Omental fat pad (tissue), 4 donors: ENCODE measurements at places on chromosomes 1 and 21. TPM values are rescaled to one million over a fixed set of nuclear protein-coding genes. Genes with fewer than 3 reads are reported as not detected.

DNA sequence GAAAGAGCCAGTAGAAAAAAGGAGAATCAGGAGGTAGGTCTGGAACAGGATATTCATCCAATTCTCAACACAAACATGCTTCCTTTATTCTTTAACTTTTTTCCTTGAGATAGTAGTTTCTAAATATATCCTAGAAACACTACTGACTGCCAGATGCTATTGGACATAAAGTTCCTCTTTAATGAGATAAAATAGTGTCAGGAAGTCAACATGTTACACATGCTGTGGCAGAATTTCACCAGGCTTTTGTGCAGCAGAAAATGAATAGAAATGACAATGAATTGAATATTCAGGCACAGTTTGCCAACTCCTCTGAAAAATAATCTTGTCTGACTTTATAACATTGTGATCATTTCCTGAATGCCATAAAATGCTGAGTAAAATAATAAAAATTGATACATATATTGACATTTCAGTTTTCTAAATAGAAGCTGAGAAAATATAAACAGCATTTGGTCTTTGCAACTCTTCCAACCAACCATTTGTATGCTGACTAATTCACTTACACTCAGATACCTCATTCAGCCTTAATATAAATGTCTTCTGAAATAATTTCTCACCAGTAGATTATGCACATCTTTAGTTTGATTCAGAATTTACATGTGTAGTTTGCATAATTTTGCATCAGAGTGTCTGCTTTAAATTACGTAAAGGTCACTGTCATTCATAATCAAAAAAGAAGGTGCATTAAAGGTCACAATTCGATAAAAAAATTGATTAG, 486.1 kb upstream of the ADGRL2 start:
- no peak for DNase-seq

- no peak for DNase-seq
Measured at GRCh38 chr1:223177681-223178080, 34.6 kb upstream of the TLR5 start.

DNA sequence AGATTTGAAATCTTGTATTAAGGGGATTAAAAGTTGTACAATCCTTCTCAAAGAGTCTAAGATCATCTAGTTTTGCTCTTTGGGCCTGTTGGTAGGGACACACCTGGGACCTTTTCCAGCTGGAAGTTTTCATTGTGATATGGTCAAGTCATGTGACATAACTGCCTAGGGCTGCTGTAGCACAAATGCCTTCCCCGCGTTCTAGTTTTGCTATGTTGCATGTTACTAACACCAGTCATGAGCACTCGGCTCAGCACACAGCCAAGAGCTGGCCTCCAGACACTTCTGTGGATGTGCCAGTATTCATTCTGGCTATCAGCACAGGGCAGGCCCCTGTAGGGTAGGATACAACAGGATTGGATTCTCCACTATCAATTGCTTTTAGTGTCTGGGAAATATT, 14.6 kb upstream of the FLG2 start:
- no peak for DNase-seq

- DNase-seq: no peak
Measured at GRCh38 chr1:228784181-228784580, 48.9 kb downstream of the RHOU start.

DNA sequence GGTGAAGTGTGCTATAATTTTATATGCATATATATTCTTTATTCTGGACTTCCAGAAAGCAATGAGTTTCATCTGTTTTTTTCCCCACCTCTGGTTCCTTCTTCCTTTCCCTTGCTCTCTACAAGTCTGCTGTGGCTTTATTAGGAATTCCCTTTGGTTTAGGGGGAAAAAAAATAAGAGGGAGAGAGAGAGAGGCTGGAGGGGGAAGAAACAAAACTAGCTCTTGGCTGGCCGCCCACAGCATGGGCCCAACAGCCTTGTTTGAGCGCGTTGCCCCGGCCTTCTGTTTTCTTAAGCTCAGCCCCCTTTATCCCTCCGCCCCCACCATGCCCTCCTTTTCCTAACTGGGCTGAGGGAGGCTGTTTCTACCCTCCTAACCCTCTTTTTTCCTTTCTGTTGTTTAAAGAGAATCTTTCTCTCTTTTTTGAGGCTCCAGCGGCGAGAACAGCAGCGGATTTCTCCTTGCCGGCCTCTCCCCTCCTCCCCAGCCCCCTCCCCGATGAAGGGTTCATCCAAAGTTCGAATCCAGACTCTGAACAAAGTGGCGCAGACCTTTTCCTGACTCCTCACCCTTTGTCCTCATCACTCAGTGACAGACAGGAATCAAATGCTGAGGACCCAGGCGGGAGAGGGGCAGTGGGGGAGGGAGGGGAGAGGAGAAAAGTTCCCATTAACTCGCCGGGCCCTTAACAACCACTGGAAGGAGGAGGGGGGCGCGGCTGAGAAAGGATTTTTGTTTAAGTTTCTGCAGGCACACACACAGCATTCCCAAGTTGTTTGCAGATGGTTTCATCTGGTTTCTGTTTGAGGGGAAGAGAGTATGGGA, 29.7 kb downstream of the PBX1 start:
- DNase-seq: no peak

DNA sequence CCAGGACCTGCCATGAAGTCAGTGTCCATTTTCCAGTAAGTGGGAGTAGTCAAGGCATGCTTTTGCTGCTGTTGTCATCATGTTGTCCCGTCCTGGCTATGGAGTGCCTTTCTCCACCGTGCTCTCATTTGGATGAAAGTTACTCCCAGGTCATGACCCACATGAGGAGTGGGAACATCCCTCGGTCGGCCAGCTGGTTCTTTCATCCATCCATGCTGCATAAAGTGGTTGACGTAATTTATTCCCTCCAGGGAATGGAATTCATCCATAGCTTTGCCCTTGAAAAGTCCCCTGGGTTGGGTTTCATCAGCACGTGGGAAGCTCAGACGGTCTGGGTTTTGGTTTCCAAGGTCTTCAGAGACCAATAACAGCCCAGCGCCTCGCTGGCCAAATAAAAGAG, 11.6 kb downstream of the PLA2G2A start:
- no peak for DNase-seq

DNA sequence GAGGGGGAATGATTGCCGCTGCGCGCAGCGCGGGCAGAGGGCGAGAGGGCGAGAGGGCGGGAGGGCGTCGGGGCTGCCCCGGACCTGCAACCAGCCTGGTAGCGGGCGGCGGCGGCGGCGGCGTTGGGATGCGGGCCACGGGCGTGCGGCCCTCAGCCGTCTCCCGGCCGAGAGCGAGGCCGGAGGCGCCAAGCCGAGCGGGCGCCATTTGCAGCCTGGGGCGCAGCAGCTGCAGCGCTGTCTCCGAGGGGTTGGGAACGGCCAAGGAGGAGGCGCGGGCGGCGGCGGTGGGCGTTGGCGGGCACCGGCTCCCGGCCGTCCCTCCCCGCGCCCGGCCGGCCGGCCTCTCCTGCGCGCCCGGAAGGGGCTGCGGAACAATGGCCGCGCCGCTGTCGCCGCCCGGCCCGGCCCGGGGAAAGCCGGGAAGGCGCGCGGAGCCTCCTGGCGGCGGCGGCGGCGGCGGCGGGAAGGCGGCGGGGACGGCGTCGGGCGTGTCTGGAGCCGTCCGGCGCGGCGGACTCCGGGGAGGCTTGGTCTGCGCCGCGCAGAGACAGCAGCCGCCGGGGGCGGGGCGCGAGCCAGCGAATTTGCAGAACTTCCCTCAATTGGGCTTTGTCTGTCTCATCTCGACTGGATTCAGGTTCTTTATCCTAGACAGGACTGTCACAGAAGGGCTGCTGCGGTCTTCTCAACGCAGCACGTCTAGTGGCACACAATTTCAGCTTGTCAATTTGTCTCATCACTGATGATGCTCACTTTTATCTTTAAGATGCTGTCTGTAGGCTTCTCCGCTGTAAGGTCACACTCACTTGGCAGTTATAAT, 35.7 kb downstream of the ZBTB8B start:
- DNase-seq: no peak

GRCh38 chr21:38429011-38429410, 69.3 kb downstream of the ERG start:
- DNase-seq: no peak

DNA sequence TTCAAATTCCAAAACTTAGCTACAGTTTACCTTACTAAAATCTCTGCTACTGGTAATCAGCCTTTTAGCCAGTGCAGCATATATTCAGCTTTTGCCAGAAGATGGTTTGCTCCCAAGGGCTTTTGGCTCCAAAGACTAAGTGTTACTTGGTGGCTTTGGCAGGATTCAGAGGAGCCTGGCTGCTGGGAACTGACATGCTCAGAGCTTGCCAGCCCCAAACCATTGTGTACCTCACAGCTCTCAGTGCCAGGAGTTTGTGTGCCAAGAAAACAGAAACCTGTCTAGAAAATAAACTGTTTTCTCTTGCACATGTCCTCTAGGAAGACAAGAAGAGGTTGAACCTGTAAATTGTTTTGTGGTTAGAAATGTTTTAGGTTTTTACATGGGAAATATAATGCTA, 315.9 kb downstream of the ST6GALNAC3 start:
- DNase-seq: no peak

DNA sequence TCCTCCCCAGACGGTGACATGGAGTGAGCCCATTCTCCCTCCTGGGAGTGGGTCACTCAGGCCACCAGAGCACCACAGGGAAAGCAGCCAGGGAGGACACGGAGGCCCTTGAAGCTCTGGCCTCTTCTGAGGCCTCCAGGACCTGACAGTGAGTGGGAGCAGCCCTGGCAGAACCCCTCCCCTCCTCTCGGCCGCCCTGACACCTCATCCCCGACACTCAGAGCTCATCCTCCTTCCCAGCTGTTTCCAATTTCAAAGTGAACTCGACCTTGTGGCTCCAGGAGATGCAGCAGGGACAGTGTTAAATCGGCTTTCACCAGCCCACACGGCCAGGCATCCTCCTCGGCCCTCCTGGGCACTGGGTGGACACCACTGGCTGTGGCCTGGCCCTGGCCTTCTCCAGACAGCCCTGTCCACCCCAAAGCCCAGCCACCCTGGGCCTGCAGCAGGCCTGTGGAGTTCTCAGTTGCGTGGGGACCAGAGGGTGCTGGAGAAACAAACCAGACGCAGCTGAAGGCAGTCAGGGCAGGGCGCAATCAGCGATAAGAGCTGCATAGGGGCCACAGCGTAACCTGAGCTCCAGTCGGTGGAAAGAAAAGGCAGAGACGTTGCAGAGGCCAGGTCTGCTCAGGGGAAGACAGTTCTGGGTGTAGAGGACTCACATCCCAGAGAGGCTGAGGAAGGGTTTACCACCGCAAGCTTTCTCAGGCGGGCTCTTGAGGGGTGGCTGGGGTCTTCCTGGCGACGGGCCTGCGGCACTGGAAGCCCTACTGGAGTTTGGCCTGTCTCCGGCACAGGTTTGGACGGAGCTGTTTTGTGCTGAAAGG, 27.1 kb downstream of the FTCD start:
- DNase-seq: no peak

GRCh38 chr1:94535879-94536278, 5.7 kb downstream of the F3 start:
- DNase-seq: no peak

DNA sequence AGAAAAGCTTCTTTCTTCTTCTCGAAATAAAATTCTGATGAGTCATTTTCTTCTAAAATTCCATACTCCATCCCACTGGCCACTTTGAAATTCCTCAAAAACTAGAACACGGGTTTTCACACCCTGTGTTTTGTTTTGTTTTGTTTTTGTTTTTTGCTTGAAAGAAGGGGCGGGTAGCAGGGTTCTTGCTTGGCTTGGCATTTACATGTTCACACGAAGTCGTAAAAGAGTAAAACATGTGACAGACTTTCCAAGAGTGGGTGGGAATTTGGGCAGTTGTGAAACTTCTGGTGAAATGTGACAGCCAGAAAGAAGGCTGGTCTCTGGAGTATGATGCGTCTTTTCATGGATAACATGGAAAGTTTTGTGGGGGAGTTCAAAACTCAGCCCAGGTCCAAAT, 47.1 kb upstream of the FMN2 start:
- DNase-seq: no peak

- DNase-seq: no peak
Measured at GRCh38 chr1:193931356-193931755, 744.9 kb upstream of the B3GALT2 start.

GRCh38 chr1:225545649-225546048, 107.3 kb downstream of the ENAH start:
- DNase-seq: no peak

DNA sequence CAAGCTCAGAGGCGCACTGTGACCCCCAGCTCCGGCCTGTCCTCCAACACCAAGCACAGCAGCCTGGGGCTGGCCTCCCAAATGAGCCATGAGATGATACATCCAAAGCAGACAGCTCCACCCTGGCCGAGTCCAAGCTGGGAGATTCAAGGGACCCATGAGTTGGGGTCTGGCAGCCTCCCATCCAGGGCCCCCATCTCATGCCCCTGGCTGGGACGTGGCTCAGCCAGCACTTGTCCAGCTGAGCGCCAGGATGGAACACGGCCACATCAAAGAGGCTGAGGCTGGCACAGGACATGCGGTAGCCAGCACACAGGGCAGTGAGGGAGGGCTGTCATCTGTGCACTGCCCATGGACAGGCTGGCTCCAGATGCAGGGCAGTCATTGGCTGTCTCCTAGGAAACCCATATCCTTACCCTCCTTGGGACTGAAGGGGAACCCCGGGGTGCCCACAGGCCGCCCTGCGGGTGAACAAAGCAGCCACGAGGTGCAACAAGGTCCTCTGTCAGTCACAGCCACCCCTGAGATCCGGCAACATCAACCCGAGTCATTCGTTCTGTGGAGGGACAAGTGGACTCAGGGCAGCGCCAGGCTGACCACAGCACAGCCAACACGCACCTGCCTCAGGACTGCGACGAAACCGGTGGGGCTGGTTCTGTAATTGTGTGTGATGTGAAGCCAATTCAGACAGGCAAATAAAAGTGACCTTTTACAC, 29.1 kb downstream of the SLC19A1 start:
- DNase-seq: no peak

DNA sequence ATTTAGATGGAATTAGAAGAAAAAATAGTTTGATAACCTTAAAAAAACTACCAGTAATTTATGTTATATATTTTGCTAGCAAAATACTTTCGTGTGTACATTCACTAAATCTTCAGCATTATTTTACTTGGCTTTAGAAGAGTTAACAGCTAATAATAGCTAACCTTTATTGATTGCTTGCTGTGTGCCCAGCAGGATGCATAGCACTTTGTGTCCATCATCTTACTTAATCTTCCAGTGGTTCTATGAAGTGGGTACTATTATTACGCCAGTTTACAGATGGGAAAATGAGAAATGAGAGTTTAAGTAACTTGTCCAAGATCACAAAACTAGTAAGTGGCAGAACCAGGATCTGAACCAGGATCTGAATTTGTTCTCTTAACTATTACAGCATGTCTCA, 41.7 kb upstream of the GPR25 start:
- DNase-seq: no peak

The ABCA4 gene
- total RNA-seq: 0.37 TPM

The SLC45A1 gene
- 3.2 TPM for total RNA-seq

The SPATA45 gene
- not detected for total RNA-seq

The NUCKS1 gene
- 84.8 TPM for total RNA-seq

The REN gene
- not detected for total RNA-seq

The OR2L3 gene
- total RNA-seq: not detected
